ENCODE measurements at places on chromosomes 6 and 20.

DNA sequence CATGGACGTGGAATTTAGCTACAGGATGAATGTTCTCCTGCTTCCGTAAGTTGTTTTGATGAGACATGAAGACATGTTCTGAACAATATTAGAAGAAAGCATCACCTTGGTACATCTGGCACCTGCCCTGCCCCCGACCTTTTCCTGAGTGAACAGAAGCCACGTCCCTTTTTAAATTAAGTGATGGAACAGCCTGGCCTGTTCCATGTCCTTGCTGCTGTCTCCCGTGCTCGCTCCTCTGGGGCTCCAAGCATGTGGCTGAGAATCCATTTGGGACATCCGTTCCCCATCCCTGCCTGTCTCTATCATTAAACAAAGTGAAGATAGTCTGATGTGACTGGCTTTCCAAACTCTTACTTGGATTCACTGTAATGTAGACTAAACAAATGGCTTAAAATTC lies 36.4 kb downstream of the ERMARD start:
- no peak for DNase-seq

- DNase-seq: no peak
Measured at GRCh38 chr6:120260636-120261035, 911.1 kb upstream of the MAN1A1 start.

DNA sequence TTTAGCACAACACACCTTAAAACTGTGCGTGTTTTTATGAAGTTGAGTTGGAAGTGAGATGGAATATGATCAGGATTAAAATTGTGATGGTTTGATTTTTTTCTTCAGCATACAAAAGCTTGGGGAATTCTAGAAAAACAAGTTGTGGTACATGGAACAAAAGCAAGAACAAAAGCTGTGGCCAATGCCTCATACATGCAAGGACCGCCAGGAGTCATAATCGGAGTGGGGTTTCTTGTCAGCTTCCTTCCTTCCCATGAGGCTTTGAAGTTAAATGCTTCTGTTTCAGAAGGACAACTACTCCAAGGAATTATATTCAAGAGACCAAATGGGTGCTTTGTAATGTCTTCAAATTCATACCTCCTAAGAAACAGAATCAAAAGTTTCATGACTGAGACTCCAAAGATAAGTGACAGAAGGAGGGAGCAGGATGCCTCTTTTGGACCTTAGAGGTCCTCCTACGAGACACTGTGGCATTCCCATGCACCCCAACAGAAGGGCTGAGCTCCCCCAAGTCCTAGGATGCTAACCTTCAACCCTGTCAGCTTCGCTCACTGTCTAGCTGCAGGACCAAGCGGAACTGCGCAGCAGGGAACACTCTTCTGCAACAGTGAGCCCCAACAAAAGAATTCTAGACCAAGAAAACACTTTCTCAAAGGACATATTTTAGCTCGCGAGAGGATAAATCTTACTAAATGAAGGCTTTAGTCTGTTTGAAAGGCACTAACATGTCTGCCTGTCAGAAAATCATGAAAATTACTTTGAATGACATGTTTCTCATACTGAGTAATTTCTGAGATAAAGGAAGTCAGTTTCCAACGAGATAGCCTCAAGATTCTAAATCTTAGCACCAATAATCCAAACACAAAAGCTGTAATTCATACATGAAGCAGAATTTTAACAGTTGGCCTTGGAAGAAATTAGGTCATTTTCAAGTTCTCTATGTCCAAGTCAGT lies 108.5 kb upstream of the NHSL1 start:
- no peak for DNase-seq

GRCh38 chr6:79064635-79065034 lies 13.4 kb downstream of the PHIP start:
- DNase-seq: no peak

DNA sequence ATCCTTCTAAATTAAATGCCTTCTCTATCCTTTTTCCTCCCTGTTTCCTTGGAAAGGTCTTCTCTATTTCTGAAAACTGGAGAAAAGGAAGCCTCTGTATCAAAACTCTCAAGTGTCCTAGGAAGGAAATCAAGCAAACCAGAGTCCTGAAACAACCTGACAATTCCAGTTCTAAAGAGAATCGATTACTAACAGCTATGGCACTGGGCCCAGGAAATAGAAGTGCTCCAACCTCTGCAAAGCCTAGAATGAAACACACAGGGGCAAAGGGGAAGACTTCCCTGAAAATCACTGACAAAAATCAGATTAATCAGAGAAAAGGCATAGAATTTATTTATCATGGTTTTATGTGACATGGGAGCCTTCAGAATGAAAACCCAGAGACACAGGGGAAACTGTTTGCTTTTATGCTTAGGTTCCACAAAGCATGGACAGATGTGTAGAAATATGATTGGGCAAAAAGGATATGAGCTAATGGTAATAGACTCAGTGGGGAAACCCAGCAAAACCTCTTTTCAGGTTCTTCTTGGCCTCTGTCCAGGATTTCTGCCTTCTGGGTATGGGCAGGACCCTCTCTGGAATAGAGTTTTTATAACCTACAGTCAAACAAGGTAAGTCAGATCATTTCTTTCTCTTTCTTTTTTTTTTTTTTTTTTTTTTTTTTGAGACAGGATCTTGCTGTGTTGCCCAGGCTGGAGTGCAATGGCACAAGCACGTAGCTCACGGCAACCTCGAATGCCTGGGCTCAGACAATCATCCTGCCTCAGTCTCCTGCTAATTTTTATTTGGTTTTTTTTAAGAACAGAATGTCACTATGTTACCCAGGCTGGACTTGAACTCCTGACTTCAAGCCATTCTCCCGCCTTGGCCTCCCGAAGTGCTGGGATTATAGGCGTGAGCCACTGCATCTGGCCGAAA lies 91.7 kb downstream of the CD24 start:
- no peak for DNase-seq

DNA sequence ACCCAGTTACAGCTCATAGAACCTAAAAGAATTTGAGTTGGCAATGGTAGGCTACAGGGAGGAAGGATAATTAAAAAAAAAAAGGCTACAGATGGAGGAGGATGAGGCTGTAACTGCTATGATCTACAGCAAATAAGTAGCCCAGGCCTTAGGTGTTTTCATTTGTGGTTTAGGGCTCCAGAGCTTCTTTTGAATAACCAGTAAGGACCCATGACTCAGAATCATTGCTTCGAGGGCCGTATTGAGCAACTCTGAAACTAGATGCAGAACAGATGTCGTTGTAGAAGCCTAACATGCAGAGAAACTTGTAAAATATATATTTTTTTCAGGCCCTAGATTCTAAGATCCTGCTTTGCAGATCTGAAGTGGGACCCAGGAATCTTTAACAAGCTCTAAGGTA lies 19.0 kb upstream of the ASIP start:
- DNase-seq: peak; percentile 99

DNA sequence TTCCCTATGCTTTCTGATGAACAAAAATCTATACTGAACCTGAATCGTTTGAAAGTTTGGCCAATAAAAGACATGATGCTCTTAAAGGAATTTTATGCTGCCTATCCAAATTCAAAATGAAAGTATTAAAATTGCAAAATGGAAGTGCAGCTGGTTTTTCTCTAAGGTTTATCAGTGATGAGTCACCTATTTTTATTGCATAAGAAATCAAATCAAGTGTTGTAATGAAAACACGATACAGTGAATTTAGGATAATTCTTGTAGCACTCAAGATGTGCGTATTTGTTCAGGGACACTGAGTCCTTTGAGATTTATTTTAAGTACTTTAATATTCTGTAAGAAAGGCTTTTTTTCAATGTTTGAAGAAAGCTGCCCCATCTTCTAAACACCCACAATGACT lies 409.5 kb downstream of the ADGRB3 start:
- no peak for DNase-seq
